MCF 10A (cell line): ENCODE measurements at places on chromosomes 2 and 18.

GRCh38 chr2:109172556-109173105 is 43.6 kb downstream of the SH3RF3 start:
- no peak for DNase-seq

DNA sequence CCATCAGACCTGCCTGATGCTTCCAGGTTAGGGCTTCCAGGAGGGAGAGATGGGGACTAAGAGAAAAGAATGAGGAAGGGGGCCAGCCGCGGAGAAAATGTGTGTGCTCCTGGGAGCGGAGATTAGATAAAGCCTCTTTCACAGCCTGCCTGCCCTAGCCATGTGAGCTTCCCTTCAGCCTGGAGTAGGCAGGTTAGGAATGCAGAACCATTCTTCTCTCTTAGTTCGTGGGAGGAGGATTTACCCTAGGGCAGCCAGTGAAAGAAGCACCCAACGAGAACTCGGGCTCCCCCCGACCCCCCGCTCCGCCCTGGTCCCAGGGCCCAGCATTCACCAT is 36.1 kb downstream of the POMC start:
- DNase-seq: no peak

GRCh38 chr2:31429759-31430438 is 15.4 kb upstream of the XDH start:
- peak; percentile 95 for DNase-seq

DNA sequence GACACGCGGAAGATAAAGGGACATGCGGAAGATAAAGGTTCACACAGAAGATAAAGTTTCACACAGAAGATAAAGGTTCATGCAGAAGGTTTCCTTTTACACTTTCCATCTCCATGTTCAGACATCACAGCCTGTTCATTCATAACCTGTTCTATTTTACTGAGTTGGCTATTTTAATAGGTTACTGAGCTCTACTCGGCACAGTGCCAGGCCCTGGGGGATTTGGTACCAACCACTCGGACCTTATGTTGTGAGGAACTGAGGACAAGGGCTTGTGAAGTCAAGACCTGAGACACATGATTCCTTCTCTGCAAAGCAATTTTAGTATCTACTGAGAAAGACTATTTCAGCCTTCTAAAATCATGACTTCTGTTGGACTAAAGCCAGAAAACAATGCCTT is 75.0 kb upstream of the ALKAL2 start:
- no peak for DNase-seq

DNA sequence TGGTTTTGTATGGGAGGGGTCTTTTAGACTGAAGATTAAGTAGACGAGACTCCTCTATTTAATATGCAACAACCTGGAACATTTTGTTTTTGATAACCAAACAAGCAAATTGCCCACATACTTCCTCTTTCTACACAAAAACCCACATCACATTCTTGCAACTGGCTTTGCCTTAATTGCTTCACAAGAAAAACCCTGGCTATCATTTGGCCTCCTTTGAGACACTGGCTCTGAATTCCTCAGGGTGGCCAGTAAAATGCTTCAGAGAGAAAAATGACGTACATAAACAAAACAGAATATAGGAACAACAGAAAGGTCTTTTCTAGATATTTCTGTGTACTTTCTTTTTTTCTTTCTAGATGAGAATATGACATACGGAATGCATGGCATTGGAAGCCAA is 103.0 kb downstream of the TRIB2 start:
- peak; percentile 74 for DNase-seq

GRCh38 chr2:74250189-74250631 is 51.8 kb downstream of the MTHFD2 start:
- peak; percentile 49 for DNase-seq

DNA sequence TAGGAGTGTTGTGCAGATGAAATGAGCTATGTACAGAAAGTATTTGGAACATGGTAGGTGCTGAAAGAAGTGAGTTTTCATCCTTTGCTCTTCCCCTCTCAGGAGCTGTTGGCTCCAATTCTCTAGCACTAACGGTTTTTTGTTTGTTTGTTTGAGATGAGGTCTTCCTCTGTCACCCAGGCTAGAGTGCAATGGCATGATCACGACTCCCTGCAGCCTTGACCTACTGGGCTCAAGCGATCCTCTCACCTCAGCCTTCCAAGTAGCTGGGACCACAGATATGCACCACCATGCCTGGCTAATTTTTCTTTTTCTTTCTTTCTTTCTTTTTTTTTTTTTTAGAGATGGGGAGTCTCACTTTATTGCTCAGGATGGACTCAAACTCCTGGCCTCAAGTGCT is 12.8 kb downstream of the ABCG5 start:
- DNase-seq: no peak

DNA sequence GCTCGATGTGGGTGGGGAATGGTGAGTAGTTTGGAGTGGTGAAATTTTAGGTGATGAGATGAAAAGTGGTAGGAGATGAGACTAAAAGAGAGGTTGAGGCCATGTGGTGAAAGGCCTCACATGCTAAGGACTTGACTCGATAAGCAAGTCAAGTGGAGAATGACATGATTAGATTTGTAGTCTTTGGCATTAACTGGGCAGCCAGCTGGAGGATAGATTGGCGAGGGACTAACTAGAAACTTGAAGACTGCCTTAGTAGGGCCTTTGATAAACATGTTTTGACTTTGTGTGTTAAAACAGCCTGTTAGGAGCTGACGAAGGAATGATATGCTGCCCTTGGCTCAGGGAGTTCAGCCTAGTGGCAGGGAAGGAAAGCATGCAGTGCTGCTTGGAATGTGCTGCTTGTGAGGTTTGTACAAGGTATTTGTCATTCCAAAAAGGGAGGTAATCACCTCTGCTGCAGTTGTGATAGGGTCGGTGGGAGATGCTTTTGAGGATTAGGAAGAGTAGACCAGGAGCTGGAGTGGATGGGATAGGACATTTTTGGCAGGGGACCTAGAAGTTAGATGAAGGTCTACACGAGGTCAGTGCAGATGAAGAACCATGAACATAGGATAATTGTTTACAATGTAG is 22.0 kb downstream of the PHLPP1 start:
- no peak for DNase-seq

DNA sequence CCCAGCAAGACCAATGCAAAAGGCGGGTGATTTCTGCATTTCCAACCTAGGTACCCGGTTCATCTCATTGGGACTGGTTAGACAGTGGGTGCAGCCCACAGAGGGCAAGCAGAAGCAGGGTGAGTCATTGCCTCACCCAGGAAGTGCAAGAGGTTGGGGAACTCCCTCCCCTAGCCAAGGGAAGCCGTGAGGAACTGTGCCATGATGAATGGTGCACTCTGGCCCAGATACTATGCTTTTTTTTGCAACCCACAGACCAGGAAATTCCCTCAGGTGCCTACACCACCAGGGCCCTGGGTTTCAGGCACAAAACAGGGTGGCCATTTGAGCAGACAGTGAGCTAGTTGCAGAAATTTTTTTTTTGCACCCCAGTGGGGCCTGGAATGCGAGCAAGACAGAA is 662.6 kb upstream of the ACVR2A start:
- DNase-seq: peak; percentile 75

GRCh38 chr2:110881908-110882307 is 149.5 kb downstream of the ACOXL start:
- no peak for DNase-seq

DNA sequence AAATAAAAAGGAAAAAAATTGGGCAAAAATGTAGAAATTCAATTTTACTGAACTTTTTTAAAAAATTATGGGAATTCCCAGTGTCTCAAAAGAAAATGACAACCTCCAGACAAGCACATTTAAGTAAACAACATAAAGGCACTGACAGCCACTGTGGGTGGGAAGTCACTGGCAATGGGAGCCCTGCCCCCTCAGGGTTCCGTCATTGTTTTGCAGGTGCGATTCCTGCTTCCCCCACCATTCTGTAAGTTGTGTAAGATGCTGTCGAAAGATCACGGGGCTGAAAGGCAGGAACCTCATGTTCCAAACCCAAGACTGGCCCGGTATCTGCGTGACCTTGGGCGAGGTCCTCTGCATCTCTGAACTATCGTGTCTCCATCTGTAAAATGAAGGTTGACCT is 15.8 kb upstream of the ASPRV1 start:
- DNase-seq: no peak

GRCh38 chr2:210928714-210929113 is 372.3 kb downstream of the CPS1 start:
- no peak for DNase-seq

- DNase-seq: peak; percentile 74
These were observed at the start of gene CYBRD1 for GRCh38 chr2:171522052-171522787. TSS of gene CYBRD1 (plus strand) at chr2:171522474. CDS start at chr2:171522546, 72 bp downstream.

- no peak for DNase-seq
These were observed 937.1 kb downstream of the TSN start for GRCh38 chr2:122692400-122693083.

DNA sequence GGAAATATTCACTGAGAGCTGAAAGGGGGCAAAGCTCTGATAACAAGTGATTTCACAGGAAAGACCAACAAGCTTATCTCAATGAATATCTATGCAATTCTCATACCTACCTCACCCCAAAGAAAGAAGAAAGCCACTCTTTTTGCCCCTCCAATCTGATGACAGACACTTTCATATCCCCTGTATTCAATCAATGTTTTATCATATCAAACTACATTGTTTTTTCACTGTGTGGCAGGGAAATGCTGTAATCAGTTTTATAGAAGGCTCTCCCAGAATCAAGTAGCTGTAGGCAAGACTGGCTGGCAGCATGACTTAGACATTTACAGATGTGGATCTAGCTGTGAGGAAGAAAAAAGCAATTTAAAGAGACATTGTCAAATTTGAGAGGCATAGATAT is 81.3 kb upstream of the PIK3C3 start:
- no peak for DNase-seq

- no peak for DNase-seq
These were observed 566.8 kb downstream of the EPHA4 start for GRCh38 chr2:221005338-221005737.

GRCh38 chr2:88739985-88740600 is 48.6 kb downstream of the RPIA start:
- peak; percentile 75 for DNase-seq

GRCh38 chr2:235049069-235049468 is 97.3 kb downstream of the SH3BP4 start:
- DNase-seq: no peak

GRCh38 chr2:1864981-1865421 is 120.7 kb upstream of the PXDN start:
- DNase-seq: no peak

- DNase-seq: peak; percentile 4
These were observed 18.7 kb downstream of the MAPRE3 start for GRCh38 chr2:26989156-26989555.
